Tibial nerve (tissue), 4 donors: ENCODE measurements at places on chromosomes 7 and 10.

DNA sequence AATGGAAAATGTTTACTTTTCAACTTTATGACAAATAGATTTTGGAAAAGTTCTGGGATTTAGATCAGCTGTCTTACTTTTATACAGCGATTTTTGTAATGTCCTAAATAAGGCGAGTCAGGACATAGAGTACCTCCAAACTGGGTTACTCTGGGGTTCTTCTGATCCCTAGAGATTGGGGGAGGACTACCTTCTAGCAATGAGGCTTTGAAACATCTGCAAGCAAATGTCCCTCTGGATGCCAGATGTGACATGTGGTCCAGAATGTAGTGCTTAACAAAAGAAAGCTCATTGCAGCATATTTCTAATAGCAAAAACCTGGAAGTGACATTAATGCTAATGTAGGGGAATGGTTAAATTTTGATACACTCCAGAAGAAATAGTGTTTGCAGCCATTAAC lies 36.1 kb downstream of the ABRAXAS2 start:
- DNase-seq: no peak

DNA sequence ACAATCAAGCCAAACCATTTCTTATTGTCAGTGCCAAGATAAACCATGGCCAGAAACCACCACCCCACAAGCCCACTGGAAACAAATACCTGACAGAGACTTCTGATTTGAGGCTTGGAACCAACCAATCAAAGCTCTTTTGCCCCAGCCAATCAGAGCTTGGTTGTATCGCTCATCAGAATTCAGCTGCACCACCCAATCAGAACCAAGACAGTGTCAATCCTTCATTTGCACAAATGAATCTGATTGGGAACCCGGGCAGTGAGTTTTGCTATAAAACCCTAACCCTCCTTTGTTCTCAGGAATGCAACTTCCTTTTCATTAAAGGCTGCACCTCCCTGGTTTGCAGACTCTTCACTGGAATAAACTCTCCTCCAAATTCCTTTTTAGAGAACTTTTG lies 87.4 kb downstream of the ELAPOR2 start:
- DNase-seq: no peak

DNA sequence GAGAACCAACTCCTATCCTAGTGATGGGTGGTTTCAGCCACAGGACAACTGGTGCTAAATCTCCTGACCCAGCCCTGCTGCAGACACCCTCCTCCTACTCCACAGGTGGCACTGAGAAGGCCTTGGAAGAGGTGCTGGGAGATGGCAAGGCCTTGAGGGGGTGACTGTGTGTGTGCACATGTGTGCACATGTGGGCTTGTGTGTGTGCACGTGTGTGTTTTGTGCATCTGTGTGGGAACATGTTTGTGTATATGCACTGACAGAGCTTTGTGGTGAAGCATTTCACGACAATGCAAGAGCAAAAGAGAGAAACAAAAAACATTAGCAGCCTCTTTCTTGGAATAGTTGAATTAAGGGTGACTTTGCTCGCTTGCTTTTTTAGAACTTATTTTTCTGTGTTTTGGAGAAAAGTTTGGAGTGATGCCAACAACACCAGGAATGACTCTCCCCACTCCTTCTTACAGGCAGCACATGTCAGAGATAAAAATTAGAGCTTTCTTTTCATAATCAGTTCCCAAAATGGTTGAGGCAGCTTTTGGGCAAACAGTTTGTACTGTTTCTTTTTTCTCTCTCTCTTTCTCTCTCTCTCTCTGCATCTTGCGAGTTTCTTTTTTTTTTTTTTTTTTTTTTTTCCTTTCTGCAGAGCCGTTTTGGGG lies 69.5 kb downstream of the SEC61G start:
- no peak for DNase-seq

- no peak for DNase-seq
These were observed 84.7 kb upstream of the DKK1 start for GRCh38 chr10:52229291-52229931.

- no peak for DNase-seq
These were observed 36.0 kb downstream of the SFMBT2 start for GRCh38 chr10:7374795-7375194.

DNA sequence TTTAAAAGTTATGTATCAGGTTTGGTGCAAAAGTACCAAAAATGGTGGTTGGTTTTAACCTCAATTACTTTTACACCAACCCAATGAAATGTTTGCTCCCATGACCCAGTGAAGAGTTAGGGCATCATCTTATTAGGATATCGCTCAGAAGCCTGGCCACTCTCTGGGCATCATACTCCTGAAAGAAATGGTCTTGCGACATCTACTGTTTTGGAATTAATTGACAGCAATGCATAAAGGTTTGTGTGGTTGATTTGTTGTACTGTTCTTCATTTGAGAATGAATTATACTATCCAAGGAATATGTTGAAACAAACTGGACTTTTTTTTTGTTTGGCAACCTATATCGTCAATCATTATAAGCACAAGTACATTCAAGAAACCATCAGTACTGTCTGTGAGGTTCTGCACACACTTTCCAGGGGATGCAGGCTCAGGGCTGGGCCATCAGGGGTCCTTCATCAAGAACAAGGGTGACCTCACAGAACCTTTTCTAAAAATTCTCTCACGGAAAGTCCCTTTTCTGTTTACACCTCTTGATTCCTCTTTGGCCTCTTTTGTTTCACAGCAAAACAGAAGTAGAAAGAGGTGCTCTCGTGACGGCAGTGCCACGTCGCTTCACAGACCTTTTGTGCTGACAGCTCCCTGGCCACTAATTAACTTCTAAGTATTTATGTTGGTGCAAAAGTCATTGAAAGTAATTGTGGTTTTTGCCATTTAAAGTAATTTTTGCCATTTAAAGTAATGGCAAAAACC lies 117.2 kb upstream of the KLF6 start:
- no peak for DNase-seq

GRCh38 chr10:3813986-3814837 lies 29.2 kb upstream of the KLF6 start:
- no peak for DNase-seq

DNA sequence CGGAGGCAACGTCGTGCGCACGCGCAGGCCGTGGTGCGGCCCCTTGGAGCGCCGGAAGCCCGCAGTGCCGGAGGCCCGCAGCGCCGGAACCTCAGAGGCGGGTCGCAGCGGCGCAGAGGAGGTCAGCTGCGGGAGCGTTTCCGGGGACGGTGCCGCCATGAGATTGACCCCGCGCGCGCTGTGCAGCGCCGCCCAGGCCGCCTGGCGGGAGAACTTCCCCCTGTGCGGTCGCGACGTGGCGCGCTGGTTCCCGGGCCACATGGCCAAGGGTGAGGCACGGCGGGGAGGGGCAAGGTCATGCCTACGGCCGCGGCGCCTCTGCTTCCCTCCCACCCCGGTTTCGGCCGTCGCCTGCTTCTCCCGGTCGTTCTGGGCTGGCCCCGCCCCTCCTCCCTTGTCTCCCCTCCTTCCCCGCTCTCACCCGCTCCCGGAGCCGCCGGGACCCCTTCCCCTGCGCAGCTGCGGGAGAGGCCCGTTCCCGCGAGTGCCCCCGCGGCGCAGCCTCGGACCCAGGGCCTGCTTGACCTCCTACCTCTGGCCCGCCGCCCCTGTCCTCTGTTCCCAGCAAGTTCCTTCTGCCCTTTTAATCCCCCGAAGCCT lies at the start of gene MTG1:
Gene MTG1 (plus strand): TSS at position 94 of the 600 bp plus-strand sequence. CDS start 64 bp downstream, at position 158.
- peak; percentile 74 for DNase-seq

DNA sequence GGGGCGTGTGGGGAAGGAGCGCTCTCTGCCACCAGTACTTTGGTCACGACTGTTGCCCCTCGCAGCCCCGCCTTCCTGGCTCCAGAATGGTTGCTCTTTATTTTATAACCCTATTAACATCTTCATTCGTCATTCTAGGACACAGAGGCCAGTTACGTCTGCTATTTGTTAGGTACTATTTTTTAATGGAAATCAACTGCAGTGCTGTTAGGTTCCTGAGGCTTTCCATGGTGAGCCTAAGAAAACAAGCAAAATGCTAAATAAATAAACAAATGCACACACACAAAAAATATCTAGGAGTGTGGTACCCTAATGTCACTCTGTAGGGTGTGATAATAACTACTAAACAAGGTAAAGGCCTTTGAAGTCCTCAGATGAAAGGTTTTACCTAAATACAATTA lies 71.1 kb downstream of the SLC37A3 start:
- DNase-seq: no peak
